ENCODE measurements at places on chromosomes 6 and 20.

DNA sequence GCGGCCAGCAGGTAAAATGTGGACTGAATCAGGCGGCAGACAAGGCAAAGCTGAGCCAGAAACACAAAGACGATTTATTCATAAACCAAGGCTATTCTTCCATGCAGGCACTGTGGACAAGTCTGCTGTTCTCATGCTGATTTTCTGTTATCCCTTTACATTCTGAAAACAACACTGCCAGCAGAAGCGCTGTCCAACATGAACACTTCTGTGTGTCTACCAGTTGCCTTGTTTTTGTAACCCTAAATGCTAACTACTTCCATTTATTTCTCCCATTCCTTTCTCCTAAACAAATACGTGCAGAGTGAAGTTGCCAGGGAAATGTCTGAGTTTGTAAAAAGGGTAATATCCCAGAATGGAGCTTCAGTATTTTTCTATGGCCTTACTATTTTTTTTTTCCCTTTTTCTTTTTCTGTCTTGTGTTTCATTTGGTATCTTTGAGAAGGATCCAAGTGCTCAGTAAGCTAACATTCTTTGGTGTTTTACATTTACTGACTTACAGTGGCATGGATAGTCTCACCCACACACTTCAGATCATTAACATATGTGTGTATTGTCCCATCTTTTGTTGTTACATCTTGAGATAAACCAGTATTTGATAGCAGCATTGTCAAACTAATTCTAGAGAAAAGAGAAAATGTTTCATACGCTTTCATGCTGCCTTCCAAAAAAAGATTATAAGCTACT is 1308.9 kb upstream of the MAP3K7 start:
- no peak for DNase-seq

DNA sequence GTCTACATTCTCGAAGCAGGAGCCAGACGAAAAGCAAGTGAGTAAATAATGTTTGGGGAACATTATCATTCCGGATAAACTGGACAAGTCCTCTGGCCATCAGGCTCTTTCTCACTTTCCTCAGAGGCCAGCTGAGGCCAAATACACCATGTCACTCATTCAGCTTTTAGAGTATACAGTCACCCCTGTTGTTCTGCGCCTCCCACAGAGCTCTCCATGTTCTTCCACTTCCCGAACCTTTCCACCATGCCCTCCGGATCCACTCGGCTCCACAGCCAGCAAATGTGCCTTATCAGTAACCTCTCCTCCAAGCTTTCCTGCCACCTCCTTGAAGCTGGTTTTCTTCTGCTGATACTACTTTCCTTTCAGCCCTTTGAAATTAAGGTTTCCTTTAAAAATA is 31.7 kb downstream of the LATS1 start:
- no peak for DNase-seq

- no peak for DNase-seq
These were observed 1.7 kb upstream of the CST4 start for GRCh38 chr20:23690581-23690980.

GRCh38 chr6:4693173-4693970 is 82.8 kb upstream of the CDYL start:
- DNase-seq = no peak
